ENCODE measurements at places on chromosomes 6 and 20.

- peak; percentile 71 for DNase-seq
Observed at GRCh38 chr20:49668181-49668877, 45.3 kb downstream of the B4GALT5 start.

DNA sequence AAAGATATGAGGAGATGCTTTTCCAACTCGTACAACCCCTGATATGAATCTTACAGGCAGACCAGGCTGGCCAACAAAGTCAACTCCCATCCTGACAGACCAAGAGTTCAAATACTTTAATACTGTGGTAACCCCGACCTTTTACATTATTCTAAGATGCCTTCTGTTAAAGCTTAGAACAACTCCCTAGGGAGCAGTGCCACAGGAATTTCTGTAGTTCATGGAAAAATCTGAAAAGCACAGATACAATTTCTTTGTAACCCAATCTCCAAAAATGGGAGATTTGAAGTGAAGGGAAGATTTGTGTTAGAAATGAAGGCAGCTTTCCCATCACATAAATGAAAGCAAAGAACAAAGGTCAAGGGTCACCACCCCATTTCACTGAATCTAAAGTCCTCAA, 151.3 kb upstream of the BEND6 start:
- DNase-seq = no peak

DNA sequence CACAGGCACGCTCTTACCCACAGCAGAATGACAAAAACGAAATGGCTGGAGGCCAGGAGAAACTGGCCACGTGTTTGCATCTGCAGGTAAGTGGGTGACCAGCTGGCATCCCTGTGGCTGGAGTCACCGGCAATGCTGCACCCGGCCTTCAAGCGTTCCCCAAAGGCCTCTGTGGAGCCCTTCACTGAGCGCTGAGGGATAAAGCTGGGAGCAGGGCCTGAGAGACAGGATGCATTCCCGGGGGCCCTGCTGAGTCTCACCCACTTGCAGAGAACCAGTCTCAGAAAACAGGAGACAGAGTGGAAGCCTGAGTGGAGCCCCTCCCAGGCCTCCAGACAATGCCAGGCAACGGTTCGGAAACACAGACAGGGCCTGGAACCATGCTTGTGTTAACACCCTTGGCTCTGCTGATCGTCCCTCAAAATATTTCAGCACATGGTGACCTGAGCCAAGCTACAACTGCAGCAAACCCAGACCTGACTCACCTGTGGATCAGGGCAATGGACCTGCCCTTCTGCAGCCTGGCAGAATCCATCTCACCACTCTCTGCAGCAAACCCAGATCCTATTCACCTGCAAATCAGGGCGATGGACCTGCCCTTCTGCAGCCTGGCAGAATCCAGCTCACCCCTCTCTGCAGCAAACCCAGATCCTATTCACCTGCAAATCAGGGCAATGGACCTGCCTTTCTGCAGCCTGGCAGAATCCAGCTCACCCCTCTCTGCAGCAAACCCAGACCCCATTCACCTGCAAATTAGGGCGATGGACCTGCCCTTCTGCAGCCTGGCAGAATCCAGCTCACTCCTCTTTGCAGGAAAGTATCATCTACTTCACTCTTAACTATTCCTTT, 39.8 kb downstream of the TBXT start:
- DNase-seq = no peak

- no peak for DNase-seq
Observed at GRCh38 chr6:74166849-74167248, 470.8 kb downstream of the CD109 start.

- no peak for DNase-seq
Observed at GRCh38 chr20:31707994-31708735, 14.5 kb downstream of the BCL2L1 start.

GRCh38 chr6:162343936-162344645, 383.5 kb downstream of the PRKN start:
- no peak for DNase-seq

DNA sequence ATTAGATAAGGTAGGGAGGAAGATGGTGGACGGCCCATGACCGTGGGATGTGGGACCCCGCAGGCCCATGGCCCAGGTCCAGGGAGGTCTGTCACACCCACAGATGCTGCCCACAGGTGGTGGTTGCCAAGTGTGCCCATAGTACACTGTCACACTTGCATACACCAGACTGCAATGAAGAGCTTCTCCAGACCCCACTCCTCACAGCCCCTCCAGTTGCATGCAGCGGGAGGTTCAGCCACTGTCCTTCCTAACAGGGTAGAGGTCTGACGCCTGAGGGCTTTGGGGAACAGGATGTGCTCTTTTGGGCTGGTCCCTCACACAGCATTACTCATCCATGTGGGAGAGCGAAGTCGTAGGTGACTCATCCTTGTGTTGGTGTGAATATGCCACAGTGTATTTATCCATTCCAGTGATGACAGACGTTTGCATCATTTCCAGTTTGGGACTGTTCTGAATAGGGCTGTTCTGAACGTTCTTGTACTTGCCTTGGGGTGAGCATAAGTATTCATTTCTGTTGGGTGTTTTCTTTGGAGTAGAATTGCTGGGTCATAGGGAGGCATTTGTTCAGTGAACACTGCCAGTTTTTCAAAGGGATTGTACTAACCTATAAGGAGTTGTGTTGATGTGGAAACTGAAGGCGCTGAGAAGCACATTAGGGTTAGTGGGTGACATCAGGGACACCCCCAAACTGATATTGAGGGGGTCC, 10.1 kb upstream of the PYGB start:
- peak; percentile 20 for DNase-seq

- DNase-seq = peak; percentile 4
Observed at GRCh38 chr6:110528101-110528929, 51.9 kb upstream of the SLC22A16 start.

- DNase-seq = peak; percentile 33
Observed at GRCh38 chr20:33689973-33690372, 3.8 kb upstream of the E2F1 start.

DNA sequence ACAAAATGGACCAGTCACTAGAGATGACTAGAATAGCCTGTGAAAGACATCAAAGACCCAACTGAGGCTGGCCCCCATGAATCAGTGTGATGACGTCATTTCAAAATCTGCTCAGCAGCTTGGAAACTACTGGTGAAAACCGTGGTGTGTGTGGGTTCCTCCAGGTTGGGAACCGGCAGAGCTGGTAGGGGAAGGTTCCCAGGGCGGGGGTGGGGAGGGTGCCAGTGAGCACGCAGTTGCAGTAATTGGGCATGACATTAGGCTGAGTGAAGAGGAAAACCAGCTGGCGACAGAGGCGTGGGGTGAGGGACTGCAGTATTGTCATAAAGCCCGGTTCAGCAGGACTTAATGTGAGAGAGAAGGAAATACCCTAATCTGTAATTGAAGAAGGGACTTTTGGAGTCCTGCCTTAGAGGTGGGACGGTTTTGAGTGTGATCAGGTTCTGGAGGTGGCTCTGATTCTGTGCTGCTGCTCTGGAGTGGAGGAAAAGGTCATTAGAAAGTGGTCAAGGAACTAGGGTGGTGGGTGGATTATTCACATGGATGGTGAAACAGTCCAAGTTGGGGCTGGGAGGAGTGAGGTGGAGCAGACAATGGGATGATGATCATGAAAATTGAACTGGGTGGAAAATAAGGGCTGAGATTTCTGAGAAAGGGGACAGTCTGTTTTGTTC, 52.0 kb upstream of the MTHFD1L start:
- peak; percentile 14 for DNase-seq

DNA sequence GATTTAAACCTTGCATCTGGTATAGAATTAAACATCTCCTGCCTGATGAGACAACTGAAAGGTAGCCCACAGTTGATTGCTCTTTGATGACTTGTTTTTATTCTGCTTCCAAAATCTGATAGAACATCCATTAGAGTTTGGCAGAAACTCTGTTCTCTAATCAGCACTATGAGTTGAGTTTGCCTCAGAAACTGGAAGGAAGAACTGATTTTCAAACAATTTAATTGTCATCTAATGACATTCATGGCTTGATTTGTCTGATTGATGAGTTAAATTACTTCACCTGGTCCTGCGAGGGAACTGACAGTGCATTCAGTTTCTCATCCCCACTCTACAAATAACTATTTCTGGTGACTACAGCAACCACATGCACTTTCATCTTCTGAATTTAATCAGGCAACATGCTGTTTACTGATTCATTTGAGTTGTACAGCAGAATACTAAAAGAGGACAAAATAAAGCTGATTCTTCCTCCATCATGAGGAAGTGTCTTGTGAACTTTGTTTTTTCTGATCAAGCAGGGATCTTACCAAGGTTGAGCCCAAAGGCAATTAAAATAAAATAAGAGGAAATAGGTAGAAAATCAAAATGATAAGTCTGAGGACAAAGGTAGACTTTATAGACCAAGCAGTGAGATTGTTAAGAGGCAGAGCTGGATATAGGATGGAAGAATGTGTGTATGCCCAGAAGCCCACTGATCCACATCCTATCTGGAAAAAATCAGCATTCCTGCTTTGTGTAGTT, 15.7 kb upstream of the MRAP2 start:
- DNase-seq = no peak

- DNase-seq = no peak
Observed at GRCh38 chr6:151610326-151610725, 116.5 kb downstream of the CCDC170 start.

DNA sequence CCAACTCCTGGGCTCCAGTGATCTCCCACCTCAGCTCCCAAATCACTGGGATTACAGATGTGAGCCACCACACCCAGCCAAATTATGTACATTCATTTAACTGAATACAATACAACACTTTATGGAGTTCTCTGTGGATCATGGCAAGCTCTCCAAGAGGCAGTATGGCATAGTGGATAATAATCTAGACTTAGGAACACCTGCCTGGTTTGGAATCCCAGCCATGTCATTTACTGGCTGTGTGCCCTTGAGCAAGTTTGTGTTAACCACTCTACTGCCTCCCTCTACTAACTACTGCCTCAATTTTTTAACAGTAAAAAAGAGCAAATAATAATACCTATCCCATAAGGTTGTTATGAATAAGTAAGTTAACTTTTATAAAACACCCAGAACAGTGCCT, 1.9 kb upstream of the ETV7 start:
- DNase-seq = no peak

DNA sequence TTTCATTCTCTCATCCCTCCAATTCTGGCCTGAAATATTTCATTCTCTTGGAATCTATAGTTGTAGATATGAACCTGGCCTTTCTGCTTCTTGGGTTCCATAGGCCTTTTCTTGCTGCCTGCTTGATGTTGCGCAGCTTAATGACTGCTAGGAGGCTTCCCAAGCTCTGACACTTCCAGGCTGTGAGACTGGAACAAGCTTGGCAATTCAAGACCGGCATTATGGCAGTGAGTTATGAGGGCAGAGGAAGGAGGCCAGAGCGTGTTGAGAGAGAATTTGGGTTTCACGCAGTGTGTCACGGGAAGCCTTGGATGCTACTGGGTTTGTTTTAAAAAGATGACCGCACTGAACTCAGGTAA, 948 bp upstream of the DNAJC5 start:
- no peak for DNase-seq

DNA sequence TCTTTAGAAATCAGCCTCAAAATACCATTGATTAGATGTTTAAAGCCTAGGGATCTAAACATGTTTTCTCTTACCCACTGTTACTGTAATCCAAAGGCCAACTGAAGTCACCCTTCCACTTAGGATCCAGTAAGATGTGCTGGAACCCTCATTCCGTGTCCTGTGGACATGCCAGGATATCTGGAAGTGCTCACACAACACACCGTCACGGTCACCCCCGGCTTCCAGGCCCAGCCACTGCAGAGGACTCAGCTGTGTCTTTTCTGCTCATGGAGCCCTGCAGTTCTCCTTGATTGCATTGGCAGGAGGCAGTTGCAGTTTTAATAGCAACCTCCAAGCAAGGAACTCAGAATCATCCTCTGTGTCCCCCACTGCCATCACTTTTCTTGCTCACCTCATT, 93.3 kb downstream of the CAP2 start:
- no peak for DNase-seq

DNA sequence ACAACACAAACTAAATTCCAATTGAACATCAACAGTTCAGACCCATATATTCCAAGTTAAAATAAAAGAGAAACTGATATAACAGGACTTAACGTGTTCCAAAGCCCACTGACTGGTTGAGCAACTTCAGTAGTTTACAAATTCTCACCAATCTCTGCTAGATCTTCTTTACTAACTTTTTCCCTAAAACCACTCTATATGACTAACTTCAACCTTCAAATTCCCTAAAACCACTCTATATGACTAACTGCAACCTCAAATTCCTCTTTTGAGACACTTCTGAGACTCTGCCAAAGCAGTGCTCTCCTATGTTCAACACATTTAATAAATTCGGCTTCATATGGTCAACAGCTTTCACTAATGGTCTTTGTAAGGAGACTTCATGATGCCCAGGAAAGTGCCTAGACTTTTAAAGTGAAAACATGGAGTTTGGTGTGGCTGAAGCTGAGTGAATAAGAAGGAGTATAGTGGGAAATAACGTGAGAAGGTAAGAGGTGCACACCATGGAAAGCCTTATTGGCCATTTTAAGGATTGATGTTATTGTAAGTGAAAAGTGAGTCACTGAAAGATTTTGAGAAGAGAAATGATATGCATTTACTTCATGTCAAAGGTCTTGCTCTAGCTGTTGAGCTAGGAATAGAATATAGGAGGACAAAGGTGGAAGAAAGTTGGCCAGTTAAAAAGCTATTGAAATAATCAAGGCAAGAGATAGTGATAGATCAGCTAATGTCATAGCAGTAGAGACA, 134.0 kb upstream of the HCRTR2 start:
- no peak for DNase-seq

- DNase-seq = no peak
Observed at GRCh38 chr6:143880412-143880811, 16.1 kb downstream of the ZC2HC1B start.

DNA sequence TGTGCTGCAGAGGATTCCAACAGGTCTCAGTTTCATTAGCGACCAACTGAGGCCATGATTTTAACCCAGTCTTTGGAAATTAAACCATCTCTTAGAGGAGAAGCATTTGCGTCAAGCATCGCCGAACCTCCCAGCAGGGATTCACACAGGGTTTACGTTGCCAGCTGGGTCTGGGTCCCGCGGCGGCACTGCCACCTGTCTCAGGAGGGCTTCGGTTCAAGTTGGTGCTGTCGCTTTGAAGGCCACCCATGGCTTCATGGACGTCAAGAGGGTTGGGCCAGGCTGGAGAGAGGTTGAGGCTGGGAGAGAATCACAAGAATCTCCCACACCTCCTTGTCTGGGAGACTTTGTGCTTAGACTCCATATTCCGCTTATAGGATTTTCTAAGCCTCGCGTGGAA, 43.0 kb upstream of the FRMD1 start:
- no peak for DNase-seq

- DNase-seq = no peak
Observed at GRCh38 chr20:31662372-31662854, 24.7 kb downstream of the COX4I2 start.

DNA sequence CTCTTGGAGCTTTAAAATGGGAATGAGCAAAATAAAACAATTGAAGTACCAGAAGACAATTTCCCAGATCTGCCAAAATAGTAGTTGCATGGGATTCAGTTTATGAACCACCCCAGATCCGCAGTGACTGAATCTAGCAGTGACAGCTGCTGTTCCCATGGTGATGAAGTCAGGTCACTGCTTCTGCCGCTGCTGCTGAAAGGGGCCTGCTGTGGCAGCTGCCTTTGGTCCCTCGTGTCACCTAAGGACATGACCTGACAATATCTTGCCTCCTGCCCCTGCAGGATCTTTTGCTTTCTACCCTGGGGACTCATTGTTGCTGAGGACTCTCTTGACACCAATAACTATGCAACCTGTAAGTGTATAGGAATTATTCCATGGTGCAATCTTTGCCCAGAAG, 34.3 kb upstream of the OGFRL1 start:
- DNase-seq = no peak

GRCh38 chr6:113954653-113955052, 16.3 kb downstream of the HDAC2 start:
- no peak for DNase-seq

Data from activated CD8-positive, alpha-beta memory T cell treated with anti-CD3 and anti-CD28 coated beads for 4 hours (primary cell).